ENCODE measurements at places on chromosomes 4 and X.

GRCh38 chrX:31499109-31499508 lies 427.3 kb upstream of the FTHL17 start:
- DNase-seq, result no peak

DNA sequence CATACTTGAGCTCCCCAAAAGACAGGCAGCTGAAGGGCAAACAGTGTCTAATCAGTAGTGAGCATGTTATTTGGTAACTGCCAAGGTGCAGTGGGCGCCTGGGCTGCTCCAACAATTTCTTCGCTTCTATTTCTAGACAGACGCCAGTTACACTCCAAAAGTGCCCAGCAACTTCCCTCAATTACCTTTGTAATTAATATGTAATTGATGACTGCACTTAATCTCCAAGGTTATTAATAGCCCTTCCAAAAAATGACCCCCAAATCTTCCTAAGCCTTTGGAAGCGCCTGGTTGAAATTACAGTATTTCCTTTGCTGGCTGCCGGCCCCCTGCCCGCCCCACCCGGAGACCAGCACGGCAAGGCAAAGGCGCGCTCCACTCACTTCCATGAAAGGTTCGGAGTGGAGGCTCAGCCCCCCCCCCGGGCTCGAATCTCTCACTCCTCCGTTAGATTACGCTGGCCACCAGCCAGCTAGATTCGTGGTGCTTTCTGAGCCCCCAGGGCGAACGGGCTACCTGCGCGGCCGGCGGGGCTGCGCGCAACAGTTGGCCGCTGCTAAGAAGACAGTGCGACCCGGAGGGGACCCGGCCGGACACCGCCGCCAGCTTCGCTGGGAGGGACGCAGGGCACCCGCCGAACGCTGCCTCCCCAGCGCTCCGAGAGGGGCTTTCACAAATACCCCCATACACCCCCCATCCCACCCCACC lies 1.9 kb downstream of the GPC4 start:
- DNase-seq, result no peak

DNA sequence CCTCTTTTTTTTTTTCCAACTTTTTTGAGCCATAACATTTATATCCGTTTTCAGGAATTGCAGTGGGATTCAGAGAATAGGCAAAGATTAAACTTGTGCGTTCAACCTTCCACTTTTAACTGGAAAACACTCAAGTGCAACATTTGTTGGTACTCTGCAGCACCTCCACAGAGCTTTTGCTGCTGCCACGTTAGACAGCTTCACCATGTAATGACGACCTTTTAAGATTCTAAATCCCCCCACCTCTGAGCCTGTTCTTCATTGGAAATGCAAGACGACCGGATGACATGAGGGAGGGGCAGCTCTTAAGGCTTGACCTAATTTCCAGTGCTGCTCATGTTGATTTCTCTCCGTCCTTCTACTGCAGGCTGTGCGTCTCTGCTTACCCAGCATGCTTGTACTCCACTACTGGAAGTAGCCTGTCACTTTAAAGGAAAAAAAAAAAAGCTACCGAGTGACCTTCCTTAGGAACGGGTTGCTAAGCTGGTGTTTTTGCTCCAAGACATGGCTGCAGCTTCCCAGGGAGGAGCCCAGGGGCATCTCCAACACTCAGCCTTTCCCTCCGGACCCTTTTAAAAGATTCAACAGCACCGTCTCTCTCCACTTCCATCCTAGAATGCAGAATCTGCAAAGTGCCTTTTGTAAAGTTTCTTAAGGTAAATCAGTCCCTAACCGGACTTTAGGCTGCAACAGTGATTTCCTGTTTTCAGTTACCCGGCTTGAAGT lies at the start of gene CC2D2A:
CC2D2A (plus strand) TSS at position 481 of the 726 bp plus-strand sequence. CDS start 6,051 bp downstream, outside the sequence.
- no peak for DNase-seq

GRCh38 chr4:181845617-181846016 lies 397.6 kb upstream of the TENM3 start:
- DNase-seq, result no peak

- DNase-seq, result no peak
Measured at GRCh38 chrX:140948827-140949226, 53.6 kb upstream of the SPANXB1 start.

DNA sequence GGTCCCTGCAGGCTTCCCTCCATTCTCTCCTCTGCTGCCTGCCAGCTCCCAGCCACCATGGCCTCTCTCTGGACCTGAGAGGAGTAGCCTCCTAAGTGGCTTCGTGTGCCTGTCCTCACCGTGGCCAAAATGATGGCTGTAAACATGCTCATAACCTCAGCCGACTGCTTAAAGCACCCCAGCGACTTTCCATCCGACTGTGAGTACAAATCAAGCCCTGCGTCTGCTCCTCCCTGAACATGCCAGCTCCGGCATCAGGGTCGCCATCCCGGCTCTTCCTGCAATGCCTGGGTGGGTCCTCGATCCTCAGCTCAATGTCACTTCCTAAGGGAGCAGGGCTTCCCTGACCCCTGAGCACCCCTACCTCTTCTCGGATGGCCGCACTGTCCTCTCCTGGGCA lies 3.3 kb upstream of the SORCS2 start:
- DNase-seq, result no peak

GRCh38 chr4:189597341-189597740 lies 343.3 kb upstream of the FRG1 start:
- DNase-seq, result no peak

DNA sequence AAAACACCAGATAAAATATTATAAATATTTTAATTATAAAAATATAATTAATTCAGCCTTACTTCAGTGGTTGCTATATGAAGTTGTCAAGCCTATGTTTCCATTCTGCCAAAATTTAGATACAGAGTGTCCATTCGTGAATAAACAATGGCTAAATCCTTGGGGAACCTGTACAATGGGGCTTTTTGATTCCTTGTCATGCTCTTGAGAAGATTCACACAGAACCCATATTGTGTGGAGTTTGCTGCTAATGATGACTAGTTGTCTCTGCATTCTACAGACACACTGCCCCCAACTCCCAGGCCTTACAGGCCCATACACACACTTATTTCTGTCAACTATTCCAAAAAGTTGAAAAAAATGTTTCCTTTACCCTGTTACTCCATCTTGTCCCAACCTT lies 33.4 kb upstream of the MAGEC2 start:
- DNase-seq, result no peak

GRCh38 chr4:173227756-173228155 lies 59.1 kb downstream of the GALNT7 start:
- no peak for DNase-seq

GRCh38 chr4:24809815-24810405 lies 14.5 kb downstream of the SOD3 start:
- no peak for DNase-seq

- DNase-seq, result no peak
Measured at GRCh38 chr4:163738521-163738920, 244.0 kb downstream of the TMA16 start.

GRCh38 chr4:2059726-2060602 lies 837 bp downstream of the NAT8L start:
- no peak for DNase-seq

DNA sequence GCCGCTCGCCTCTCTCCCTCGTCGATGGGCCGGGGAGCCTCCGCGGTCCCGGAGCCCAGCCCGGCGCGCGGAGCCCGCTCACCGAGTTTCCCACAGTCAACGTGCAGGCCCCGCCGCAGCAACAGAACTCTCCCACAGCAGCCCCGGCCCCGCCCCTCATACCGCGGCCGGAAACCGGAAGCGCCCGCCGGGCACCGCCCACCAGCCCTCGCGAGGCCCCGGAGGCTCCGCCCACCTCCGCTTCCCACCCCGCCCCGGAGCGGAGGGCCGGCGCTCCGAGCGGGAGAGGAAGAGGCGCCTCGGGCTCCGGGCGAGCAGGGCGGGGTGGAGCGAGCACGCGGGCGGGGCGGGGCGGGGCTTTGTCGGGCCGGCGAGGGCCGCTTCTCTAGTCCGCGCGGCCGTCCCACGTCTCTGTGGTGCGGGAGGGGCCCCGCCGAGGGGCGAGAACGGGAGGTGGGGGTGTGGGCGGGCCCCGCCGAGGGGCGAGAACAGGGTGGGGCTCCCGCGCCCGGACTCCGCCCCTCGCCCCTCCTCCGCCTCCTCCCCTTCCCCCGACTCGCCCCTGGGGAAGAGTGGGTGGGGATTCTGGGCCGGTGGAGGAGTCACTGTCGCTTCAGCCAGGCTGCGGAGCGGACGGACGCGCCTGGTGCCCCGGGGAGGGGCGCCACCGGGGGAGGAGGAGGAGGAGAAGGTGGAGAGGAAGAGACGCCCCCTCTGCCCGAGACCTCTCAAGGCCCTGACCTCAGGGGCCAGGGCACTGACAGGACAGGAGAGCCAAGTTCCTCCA lies at the start of the genes ABCD1 and BCAP31:
ABCD1 (plus strand) TSS at position 605 of the 787 bp plus-strand sequence. CDS start 411 bp downstream, outside the sequence.
BCAP31 (minus strand) TSS at position 136 of the 787 bp plus-strand sequence. CDS start 1,143 bp downstream, outside the sequence.
- peak; percentile 74 for DNase-seq

- DNase-seq, result no peak
Measured at GRCh38 chr4:76803522-76803921, 94.4 kb downstream of the SOWAHB start.

DNA sequence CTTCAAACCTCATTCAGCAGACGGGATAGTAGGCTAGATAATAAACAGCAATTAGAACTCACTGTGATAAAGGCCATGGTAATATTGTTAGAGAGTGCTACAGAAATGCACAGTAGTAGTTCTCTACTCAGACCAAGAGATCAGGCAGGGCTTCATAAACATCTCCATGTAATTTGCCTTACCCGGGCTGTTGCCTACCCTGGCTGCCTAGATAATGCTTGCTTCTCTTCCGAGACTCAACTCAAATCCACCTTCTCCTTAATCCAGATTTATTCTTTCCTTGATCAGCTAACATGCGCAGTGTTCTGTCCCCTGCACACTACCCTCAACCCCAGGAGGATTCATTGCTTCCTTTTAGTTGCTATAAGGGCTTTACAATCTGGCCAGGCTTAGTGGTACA lies 21.8 kb downstream of the ANK2 start:
- no peak for DNase-seq

GRCh38 chr4:134665429-134665828 lies 463.8 kb upstream of the PABPC4L start:
- DNase-seq, result no peak

DNA sequence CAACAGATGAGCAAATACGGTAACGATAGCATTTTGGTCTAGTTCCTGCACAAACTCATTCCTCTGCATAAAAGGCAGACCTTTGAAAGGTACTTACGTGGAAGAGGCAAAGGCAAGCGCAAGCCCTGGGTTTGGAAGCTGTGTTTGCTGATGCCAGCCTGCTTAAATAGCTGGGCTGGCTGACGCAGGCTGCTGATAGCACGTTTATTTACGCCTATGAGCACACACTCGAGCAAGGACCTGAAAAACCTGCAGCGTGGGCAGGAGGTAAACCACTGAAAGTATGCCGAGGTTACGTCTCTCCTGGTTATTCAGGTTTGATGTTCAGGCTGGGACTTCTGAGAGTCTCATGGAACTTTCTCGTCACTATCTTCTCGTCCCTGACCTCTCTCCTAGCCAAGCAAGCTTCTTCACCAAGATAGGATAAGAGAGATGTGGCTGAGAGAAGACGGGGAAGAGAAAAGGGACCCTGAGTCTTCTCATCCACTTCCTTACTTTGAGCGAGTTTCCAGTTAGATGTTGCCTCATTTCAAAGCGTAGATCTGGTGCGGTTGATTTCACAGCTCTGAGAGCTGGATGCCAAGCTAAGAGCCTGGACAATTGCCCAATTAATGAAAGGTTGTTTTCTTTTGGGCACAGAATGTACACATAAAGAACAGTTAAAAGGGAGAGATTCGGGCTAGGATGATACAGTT lies at the start of gene HOPX:
HOPX (minus strand) TSS at position 139 of the 695 bp plus-strand sequence. CDS start 23,480 bp downstream, outside the sequence.
- DNase-seq, result peak; percentile 29

DNA sequence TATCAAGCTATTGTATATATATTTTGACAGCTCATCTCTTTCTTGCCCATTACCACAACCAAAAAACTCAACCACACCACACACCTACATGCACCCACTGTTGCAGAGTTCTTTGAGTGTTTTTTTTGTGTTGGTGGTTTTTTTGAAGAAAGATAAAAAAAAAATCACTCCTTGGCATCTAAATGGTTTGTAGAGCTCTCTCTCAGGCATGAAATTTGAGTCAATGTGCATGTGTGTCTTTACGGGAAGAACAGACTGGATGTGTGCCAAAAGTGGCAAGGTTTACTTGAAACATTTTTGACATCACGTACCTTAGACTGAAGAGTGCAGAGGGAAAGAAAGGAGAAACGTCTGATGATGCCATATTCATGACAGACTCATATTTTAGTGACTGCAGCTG lies 154.2 kb downstream of the FHIP1A start:
- DNase-seq, result no peak

DNA sequence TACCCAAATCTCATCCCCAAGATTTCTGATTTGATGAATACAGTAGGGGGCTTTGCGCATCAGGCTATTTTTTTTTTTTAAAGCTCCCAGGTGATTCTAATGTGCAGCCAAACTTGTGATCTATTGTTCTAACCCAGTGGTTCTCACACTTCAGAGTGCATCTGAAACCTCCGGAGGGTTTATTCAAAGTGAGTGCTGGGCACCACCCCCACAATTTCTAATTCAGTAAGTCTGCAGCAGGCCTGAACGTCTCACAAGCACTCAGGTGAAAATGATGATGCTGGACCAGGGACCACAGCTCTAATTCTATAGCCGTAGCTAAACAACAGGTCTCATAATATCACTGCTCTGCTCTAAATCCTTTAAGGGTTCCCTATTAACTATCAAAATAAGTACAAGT lies 211.4 kb downstream of the FMR1NB start:
- no peak for DNase-seq

DNA sequence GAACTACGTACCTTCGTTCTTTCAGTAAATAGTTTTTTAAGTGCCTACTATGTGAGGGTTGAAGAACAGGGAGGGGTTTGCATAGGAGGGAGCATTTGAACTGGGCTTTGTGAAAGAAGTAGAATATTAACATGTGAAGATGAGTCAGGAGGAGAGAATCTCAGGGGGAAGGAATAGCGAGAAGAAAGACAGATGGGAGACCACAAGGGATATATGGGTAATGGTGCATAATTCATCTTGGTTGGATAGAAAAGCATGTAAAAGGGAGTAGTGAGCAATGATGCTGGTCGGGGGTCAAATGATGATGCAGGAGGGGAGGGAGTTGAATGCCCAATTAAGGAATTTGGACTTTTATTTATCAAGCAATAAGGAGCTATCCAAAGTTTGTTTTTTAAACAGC lies 52.7 kb downstream of the TMEM164 start:
- DNase-seq, result no peak

DNA sequence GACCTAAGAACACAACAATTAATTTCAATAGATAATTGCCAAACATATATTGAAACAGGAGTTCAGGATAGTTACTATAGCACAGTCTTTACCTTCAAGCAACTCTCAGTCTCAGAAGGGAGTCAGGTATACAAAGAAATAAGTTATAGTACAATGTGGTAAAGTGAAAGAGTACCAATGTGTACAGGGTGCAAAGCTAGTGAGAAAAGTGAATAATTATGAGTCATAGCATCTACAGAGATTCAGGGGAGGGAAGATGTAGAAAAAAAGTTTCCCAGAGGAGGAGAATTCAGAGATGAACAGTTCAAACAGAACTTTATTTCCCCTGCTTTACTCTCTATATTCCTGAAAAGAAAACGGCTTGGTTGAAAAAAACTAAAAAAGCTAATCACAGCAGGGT lies 22.7 kb upstream of the DKK2 start:
- DNase-seq, result no peak

- DNase-seq, result no peak
Measured at GRCh38 chr4:54586320-54586955, 71.3 kb upstream of the KIT start.

- no peak for DNase-seq
Measured at GRCh38 chrX:49276671-49277534, 7.3 kb downstream of the PPP1R3F start.
